ENCODE measurements at places on chromosomes 7 and 10.

DNA sequence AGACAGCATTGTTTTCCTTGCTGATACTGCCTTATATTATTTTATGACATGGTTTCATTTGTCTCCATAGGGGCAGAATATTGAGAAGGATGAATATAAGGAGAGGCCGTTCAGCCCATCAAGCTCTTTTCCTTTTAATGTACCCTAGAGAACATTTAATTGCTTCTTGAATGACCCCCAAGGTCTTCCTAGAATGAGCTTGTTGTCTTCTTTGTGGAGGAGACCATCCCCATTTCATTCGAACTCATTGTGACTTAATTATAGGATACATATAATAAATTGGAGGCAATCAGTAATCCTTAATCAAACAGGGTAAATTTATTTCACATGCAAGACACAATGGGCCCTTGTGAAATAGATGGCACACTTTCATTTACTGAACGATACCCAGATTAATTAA, 231.3 kb downstream of the MDFIC start:
- no peak for DNase-seq

DNA sequence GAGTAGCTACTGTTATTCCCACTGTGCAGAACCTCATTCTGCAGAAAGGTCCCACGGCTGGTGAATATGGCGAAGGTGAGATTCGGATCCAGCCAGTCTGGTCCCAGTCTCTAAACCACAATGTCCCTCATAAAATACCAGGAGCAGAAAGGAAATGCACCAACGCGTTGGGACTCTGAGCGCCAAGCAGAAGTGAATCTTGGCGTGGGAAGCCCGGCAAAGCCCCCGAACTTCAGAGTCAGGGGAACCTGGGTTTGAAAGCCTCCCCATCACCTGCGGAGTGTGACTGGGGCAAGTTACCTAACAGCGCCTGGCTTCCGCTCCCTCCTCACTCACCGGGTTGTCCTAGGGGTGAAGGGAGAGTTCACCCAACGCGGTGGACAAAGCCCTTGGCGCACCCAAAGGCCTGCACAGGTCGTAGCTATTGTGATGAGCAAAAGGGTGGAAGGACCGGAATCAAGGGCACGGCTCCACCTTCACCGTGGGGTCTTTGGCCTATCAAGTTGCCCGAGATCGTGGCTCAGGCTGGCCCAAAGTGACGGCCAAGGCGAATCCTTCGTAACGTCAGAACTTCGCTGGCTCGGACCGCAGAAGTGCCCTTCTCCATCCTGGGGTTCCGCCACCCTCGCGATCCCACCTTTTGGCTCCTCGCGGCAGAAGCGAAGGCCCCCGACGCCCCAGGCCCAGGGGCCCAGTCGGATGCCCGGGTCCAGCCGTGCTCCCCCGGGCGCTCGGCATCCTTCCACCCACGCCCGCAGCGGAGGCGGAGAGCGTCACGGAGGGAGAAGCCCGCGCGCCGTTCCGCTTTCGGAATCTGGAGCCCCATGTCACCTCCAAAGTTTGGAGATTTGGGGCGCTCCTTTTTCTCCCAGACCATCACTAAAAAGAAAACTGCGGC, 811 bp downstream of the RGS10 start:
- DNase-seq, result no peak

DNA sequence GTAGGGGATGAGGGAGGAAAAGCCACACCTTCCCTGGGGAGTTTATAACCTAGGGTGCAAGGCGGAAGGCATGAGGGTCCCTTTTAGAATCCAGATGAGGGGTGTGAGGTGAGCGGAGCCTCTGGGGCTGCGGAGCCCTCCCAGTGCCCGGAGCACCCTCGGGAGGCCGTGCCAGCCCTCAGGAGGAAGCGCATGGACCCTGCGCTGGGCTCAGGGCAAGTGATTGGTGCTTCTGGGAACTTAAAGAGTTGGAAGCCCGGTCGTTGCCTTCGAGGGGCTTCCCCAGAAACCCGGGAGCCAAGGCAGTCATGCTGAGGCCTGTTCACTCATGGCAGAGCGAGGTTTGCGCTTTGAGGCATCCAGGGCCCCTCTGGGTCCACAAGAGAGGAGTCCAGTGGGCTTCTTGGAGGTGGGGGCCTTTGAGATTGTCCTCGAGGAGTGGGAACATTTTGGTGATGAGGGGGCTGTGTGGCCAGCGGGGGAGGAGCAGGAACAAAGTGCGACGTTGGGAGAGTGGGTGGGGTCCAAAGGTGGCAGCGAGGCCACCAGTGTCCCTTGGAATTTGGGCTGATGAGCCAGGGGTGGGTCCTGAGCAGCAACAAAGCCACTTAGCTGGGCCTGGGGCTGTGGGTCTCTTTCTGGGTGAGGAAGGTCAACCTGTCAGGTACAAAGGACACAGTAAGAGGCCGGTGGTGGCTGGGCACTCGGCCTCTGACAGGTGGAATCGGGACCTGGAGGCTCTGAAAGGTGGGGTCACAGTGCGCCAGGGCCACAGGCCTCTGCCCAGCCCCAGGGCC, 79.9 kb downstream of the MKI67 start:
- DNase-seq, result no peak

DNA sequence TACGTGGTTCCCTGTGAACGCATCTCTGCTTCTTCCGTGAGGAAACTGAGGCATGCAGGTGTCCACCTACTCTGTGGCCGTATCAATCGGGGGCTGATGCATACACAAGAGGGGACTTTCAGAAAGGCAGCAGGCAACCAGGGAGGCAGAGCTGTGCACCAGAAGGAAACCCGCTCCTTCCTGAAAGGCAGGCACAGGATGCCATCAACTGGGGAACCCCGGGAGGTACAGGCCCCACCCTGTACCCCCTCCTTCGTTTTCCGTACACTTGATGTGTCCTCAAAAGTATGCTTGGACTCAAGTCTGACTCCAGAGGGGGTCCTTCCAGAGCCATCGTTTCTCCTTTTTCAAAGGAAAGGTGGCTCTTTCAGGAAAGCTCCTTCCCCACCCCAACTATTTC, 59.5 kb downstream of the ASB13 start:
- no peak for DNase-seq

DNA sequence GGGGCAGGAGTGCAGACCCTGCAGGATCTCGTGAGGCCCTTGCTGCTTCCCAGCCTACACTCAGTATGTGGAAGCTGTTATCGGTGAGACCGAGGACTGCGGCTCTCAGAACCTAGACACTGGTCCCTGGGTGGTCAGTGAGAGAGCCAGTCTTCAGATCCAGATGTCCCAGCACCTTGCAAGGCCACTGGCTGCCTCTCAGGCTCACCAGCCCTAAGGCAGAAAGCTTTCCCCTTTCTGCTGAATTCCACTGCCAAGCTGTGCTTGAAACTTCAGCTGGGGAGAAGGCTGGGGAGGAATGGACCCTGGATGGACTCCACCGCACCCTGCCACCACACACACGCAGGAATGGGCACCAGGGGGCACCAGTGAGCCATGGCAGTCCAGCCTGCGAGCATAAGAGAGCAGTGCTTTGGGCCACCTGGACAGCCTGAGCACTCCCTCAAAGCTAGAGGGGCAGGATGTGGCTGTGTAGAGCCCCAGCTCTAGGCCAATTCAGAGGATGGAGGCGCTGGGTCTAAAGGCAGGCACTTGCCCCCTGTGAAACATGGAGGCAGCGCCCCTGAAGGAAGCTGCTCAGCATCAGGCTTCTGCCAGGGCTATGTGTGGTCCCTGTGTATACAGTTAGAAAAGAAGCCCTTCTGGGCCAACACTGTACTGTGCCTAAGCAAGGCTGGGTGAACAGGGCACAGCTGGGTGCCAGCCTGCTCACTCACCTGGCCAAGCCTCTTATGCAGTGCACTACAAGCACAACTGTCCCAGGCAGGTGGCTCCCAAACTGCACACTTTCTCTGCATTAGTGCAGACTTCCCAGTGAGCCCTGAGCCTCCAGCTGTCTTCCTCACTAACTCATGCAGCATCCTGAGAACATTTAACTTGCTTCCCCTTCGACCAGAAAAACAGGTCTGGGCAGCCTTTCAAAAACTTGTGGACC, 21.6 kb downstream of the TMEM72 start:
- DNase-seq, result peak; percentile 91

Data from cardiac septum (tissue), 1 donor.